ENCODE measurements at places on chromosomes 16 and 17.
A peak's percentile ranks its signal among the peaks of the same experiment; 100 is the strongest.

- no peak for DNase-seq
These were observed 132.3 kb downstream of the TMEM132E start for GRCh38 chr17:34711646-34712045.

DNA sequence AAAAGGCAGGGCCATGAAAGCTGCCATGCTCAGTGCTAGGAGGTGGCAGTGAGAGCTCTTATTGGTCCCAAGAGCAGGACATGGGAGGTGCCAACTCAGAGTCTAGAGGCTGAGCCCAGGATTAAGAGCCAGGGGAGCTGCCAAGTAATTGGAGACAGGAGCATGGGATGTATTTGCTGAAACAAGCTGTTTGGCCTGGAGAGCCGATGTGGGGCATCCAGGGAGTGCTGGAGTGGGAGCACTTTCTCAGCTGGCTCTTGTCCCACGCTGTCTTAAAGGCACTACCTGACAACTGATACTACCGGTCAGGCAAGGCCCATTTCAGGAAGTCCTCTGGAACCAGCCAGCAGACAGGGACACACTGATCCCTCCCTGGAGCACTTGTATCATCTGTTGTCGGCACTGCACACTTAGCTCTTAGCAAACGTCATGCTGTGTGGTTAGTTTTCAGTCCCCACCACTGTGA lies 19.3 kb downstream of the ANKFN1 start:
- no peak for DNase-seq

GRCh38 chr17:61394630-61395408 lies 4.8 kb upstream of the TBX2 start:
- no peak for DNase-seq

DNA sequence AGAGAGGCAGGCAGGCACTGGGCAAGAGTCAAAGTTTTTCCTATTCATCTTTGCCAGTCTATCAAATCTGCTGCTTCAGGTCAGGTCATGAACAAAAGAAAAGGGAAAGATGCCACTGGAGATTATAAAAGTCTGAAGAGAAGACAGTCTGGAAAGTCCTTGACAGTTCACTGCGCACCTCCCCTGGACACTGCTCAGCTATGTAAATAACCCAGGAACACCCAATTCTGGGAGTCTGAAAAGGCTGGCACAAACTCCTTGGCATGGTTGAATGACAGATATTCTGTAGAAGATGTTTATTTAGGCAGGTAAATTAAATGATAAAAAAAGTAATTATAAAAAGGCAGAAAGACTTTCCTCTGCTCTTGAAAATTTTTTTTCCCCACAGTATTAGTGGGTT lies 5.2 kb upstream of the CORO6 start:
- DNase-seq = no peak

GRCh38 chr16:81094771-81095251 lies 1.4 kb downstream of the GCSH start:
- peak; percentile 23 for DNase-seq

DNA sequence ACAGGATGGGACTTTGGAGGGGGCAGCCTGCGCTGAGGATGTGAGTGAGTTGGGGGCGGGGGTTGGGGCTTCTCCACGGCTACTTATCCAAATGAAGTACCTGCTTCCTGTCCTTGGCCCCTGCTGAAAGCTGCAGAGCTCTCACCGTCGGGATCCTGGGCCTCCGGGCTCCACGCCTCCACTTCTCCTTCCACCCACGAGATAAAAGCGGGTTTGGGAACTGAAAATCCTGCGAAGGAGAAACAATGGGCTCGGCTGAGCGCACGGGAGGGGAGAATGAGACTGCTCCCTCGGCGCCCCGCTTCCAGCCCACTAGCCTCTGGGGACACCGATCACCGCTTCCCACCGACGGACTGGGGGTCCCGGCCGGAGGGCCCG lies 486 bp downstream of the ZNF785 start:
- DNase-seq = no peak

DNA sequence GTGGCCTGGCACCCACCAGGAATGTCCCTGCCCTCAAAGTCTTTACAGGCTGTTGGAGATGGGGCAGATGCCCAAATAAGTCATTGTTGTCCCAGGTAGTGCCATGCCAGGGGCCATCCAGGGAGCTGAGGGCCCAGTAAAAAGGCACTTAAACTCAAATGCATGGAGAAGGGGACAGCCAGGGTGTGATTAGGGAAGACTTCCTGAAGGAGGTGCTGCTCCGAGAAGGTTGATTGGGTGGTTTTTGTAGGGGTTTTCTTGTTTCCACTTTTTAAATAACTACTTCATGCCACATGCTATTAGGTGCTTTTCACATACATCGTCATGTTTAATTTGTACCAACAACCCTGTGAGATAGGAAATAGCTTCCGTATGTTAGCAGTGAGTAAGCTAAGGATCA lies 66.9 kb downstream of the RAI1 start:
- DNase-seq = no peak

DNA sequence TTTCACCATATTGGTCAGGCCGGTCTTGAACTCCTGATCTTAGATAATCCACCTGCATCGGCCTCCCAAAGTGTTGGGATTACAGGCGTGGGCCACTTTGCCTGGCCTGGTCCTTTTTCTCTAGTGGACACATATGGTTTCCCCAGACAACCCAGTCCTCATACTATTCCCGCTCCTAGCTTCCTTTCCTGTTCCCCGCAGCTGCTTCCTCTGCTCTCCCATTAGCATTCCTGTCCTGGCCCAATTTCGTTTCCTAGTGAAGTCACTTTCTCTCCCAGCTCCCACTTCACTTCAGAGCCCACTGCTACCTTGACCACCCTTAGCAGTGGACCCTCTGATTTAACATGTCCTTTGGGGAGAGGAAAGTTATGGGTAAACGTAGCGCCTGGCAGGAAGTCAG lies 11.3 kb downstream of the KATNIP start:
- no peak for DNase-seq

GRCh38 chr16:30982548-30983288 lies 2.3 kb upstream of the HSD3B7 start:
- no peak for DNase-seq

GRCh38 chr16:30949650-30950515 lies 1.0 kb downstream of the ORAI3 start:
- peak; percentile 58 for DNase-seq

DNA sequence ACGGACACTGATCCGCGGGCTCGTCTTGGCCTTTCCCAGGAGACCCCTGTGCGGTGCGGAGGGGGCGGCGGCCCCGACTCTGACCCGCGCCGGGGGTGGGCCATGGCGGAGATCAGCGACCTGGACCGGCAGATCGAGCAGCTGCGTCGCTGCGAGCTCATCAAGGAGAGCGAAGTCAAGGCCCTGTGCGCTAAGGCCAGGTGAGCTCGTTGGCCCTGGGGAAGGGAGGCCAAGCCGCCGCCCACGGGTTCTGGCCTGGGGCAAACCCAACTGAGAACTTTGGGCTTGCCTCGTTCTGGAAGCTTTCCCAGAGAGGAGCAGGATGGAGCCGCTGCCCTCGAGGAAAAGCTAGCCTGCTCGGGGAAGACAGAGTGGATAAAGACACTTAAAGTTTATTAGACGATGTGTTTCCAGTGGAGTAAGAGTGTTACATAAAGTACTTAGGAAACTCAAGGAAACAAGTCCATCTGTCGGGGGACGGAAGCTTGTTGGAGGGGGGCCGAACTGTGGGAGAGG lies 540 bp downstream of the PPP4C start:
- DNase-seq = peak; percentile 43

- no peak for DNase-seq
These were observed 16.4 kb upstream of the SLC6A4 start for GRCh38 chr17:30251931-30252330.

- DNase-seq = no peak
These were observed 727.4 kb upstream of the CA10 start for GRCh38 chr17:52885882-52886281.

DNA sequence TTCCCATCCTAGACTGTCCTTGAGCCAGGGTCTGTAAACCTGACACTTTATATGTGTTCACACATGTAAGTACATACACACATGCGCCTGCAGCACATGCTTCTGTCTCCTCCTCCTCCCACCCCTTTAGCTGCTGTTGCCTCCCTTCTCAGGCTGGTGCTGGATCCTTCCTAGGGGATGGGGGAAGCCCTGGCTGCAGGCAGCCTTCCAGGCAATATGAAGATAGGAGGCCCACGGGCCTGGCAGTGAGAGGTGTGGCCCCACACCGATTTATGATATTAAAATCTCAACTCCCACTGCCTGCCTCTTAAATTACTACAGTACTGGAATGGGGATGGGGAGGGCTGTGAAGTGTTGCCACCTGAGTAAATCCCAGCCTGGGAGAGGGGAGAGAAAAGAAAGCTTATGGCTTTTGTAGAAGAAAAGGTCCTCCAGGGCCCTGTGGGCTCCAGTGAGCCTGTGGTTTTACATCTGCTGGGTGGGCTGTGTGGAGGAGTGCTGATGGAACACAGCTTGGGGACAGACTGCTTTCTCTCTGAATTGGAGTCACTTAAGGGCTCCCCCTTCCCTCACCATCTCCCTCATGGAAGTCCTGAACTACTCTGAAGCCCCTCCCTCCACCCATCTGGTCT lies 990 bp upstream of the WNK4 start:
- DNase-seq = no peak

DNA sequence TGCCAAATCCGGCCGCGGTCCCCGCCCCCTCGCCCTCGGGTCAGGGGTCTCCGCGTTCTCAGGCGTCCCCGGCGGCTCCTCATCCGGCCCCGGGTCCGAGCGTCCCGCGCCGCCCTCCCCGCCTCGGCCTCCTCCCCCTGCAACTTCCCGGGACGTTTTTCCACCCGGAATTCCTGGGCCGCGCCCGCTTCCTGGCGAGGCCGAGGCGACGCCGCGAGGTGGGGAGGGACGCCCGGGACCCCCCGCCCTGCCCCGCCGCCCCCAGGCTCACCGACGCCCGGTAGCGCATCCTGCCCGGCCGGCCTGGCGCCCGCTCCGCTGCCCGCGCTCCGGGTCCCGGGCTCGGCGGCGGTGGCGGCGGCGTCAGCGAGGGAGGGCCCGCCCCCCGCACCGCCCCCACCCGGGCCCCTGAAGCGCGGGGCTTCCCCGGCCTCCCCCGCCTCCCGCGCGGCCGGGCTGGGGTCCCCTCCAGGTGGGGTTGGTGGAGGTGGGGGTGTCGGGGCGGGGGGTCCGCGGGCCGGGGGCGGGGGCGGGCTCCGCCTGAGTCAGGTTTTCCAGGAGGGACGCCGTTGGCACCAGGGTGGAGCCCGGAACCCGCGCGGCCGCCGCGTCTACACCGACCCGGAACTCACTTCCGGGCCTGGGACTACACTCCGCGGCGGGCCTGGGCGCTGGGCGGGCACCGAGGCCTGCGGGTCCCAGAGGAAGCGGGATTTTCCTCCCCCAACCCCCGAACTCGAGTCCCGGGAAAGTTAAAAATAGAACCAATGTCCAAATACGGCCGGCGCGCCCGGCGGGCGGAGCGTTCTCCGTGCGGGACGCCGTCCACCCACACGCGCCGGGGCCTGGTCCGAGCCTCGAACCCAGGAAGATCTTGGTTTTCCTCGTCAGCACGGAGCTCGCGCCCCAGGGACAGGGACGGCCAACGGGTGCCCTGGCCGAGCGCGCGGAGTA lies 6.8 kb downstream of the MYO1C start:
- DNase-seq = peak; percentile 37

DNA sequence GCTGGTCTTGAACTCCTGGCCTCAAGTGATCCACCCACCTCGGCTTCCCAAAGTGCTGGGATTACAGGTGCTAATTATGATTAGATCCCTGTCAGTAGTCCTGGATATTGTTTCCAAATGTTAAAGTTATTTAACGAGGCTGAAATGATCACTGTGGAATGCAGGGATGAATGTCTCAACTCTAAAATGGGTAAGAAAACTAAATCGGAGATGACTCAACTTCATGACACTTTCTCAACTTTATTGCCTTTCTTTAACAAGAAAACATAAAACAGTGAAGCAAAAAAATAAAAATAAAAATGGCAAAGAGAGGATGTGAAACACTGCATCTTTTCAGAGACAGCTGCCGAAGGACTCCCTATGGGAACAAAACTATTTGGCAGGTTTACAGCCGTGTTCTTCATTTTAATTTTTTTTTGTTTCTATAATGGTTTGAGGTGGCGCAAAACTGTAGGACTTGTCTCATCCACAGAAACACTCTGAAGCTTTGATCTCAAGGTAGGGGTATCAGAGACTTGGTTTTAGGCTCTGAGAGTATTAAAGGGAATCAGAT lies 382.0 kb downstream of the GRIN2A start:
- no peak for DNase-seq

DNA sequence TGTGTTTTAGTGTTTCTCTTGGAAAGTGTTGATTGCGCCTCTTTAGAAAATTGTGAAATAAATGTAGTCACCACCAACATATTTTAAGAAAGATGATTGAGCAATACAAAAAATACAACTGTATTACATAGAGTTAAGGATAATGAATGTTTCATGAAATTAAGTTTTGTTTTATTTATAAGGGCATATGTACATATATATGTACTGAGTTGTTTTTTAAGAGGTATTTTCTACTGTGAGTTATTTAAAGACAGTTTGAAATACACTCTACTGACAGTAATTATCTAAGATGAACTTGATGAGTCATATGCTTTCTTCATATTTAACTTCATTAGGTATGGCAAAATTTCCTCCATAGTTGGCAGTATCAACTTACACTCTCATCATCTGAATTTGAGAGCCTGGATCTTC lies 411.7 kb downstream of the HS3ST3B1 start:
- DNase-seq = no peak

DNA sequence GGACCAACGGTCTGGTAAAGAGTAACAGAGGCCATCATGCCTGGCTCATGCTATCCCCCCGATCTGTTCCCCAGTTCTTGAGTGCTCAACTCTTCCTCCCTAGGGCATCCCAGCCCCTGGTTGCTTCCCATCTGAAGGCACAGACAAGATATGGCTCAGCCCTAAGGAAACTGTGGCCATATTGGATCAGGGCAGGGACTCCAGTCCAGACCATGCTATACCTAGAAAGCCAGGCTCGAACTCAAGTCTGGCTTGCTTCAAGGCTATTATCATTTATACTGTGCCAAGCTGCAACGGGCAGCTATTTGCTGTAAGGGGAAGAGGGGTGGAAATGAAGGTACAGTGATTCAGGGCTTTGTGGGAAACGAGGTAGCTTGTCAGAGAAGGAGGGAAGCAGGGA lies 2.8 kb downstream of the UBTF start:
- DNase-seq = peak; percentile 49

- DNase-seq = no peak
These were observed 9.5 kb upstream of the PPP1R27 start for GRCh38 chr17:81844327-81844851.

DNA sequence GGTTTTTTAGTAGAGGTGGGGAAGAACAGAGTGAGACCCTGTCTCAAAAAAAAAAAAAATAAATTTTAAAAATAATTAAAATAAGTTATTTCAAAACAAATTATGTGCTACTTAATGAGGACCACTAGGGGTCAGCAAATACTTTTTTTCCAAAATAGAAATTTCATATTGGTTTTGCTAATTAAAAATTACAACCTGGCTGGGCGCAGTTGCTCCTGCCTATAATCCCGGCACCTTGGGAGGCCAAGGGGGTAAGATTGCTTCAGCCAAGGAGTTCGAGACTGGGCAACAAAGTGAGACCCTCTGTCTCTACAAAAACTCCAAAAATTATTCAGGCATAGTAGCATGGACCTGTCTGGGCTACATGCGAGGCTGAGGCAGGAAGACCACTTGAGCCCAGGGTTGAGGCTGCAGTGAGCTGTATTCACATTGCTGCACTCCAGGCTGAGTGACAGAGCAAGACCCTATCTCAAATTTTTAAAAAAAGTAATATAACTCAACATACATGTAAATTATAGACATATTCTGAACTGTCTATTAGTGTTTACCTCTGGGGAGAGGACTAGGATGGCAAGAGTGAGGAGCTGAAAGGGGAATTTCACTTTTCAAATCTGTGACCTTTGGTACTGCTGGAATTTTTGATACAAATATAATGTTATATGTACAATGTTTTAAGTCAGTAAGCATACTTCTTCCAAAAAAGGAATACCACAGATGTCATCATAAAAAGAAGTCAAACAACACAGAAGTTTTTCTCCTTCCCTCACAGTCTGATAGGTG lies 8.1 kb downstream of the MEIOB start:
- peak; percentile 62 for DNase-seq

Data from NAMALWA (cell line).